GM23338 (cell line): ENCODE measurements at places on chromosomes 3 and 15. TPM values are rescaled to one million over a fixed set of nuclear protein-coding genes. Genes with fewer than 3 reads are reported as not detected.

Gene C3orf85
- total RNA-seq = not detected in 2 replicates

Gene KBTBD13
- not detected in 2 replicates for total RNA-seq

Gene SAXO2
- 0.73 TPM in 1 of 2 replicates, not detected in the other for total RNA-seq

DNA sequence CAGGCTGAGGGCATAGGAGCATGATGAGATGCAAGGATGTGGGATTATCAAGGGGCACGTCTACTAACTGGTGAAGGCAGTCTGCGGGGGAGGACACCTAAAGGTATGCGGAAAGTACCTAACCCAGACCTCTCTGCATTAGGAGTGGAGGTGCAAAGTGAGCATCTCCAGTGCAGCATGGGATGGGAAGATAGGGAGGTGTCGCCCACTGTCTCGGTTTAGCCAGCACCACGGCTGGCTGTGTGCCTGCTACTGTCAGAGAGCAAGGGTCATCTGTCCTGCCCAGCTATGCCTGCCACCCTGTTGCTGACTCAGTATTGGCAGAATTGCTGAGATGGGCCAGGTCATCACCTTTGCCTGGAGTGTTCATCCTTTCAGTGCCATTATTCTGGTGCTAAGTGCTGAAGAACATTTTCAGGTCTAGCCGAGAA lies 40.1 kb downstream of the OXNAD1 start:
- no peaks in the 10 kb centered on the region for H3K27me3 ChIP-seq
- peaks cover 6% of the 10 kb centered on the region; the same call in 1 of the 2 replicates for H3K36me3 ChIP-seq
- H3K4me1 ChIP-seq = peaks cover 34% of the 10 kb centered on the region
- H3K27ac ChIP-seq = no peak overlapping the region
- H3K4me3 ChIP-seq = no peak overlapping the region

Gene SMCO1
- total RNA-seq = not detected in 2 replicates

Gene STRA6
- 9.9 and 14.1 TPM in 2 replicates for total RNA-seq

Gene RTP3
- 0.97 TPM in 1 of 2 replicates, not detected in the other for total RNA-seq

DNA sequence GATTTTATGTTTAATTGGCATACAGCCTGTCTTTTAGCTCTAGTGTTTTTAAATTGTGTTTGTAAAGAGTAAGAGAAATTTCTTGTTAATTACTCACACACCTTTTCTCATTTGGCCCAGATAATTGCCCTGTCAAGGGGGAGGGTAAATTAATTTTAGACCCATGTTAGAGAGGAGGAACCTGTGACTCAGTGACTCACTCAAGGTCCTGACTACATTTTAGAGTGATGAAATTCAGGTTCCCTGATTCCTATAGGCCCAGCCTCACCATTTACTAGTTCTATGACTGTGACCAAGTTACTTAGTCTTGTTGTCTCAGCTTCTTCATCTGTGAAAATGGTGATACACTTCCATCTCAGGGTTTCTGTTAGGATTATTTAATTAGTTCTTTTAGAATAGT lies 125.2 kb upstream of the DPH6 start:
- DNase-seq = no peak
- no peak overlapping the region for H3K4me3 ChIP-seq

GRCh38 chr3:99666201-99666600 lies 27.8 kb downstream of the COL8A1 start:
- no peaks in the 10 kb centered on the region for H3K36me3 ChIP-seq
- no peak overlapping the region for H3K4me3 ChIP-seq
- peaks cover 24% of the 10 kb centered on the region for H3K4me1 ChIP-seq
- no peaks in the 10 kb centered on the region for H3K27me3 ChIP-seq
- no peak for DNase-seq
- H3K27ac ChIP-seq = no peak overlapping the region

GRCh38 chr3:33665294-33665693 lies 52.8 kb downstream of the CLASP2 start:
- H3K27me3 ChIP-seq = no peaks in the 10 kb centered on the region
- H3K4me1 ChIP-seq = peaks cover 4% of the 10 kb centered on the region
- H3K36me3 ChIP-seq = no peaks in the 10 kb centered on the region
- no peak overlapping the region for H3K4me3 ChIP-seq
- H3K27ac ChIP-seq = no peak overlapping the region

Gene IL17RB
- 5.7 and 8.3 TPM in 2 replicates for total RNA-seq

- H3K36me3 ChIP-seq = no peaks in the 10 kb centered on the region
- H3K4me3 ChIP-seq = no peak overlapping the region
- no peaks in the 10 kb centered on the region for H3K4me1 ChIP-seq
- no peak overlapping the region for H3K27ac ChIP-seq
Observed at GRCh38 chr15:91472316-91472756, 372.3 kb downstream of the SV2B start.

DNA sequence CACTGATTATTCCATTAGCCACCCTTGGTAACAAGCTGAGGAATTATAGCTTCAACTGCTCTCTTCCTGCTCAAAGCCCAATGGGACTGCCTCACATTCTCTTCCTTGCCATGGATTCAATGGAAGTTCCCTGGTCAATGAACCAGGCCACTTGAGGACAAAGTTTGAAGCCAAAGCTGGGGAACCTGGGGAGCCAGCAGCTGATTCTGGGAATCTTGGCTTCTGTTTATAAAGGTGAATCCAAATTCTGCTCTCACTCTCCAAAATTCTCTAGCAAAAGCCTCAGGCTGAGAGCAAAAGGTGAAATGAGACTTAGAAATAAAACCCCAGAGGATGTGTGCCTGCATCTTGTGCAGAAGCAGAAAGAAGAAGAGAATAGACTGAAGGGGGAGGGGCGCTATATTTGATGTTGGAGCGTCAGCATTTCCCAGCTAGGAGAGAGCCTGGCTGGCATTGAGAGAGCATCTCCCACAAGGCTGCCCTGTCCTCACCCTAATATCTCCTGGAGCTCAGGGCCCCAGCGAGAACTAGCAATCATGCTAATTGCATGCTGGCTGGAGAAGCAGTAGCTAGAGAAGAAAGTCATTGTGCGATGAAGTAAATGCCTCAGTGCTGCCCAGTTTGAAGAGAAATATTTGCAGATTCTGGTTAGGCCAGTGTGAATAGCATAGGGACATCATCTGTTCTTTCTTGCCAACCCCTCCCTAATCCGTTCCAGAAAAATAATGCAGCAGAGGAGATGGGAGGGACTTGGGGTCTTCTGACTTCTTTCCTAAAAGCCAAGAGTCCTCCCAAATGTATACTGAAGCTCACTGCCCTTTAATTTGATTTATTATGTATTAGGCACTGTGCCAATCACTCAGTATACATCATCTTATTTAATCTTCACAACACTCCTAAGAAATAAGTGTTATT lies 34.9 kb upstream of the GAP43 start:
- H3K4me1 ChIP-seq = no peaks in the 10 kb centered on the region; the same call in 1 of the 2 replicates
- no peak for DNase-seq
- peaks cover 3% of the 10 kb centered on the region; the same call in 1 of the 2 replicates for H3K36me3 ChIP-seq
- no peak overlapping the region for H3K27ac ChIP-seq
- no peak overlapping the region for H3K4me3 ChIP-seq
- no peaks in the 10 kb centered on the region for H3K27me3 ChIP-seq

Gene TRIM71
- 318 and 346 TPM in 2 replicates for total RNA-seq

DNA sequence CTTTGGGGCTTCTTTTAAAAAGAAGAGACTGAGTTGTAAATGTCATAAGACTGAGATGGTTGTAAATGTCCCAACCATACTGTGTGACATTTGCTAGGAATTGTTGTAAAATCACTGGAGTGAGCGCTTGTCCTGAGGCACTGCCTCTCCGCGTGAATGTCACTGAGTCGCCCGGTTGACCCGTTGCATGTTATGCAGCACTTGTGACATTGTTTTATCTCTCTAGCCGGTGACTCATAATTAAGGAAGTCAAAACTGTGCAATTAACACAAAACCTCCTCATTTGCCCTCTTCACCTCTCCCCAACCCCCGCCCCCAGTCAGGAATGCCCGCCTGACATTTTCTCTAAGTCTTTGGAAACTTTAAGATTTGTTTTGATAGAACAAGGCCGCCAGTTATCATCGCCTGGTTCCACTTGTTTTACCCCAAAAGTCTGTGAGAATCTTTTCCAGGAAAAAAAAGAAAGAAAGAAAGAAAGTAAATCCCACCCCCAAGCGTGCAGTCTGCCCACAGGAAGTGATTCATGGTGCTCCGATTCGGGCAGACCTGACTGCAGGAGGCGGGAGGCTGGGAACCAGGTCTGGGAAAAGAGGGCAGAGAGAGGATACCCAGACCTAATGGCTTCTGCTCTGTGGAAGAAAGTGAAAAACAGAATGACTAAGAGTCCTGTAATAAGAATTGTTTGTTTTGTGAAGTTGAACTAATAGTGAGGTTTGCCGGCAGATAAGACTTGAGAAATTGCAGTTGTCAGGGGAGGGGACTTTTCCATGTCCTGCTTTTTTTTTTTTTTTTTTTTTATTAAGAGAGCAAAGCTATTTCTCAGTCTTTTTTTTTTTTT lies 84.8 kb downstream of the SMAD3 start:
- 0 out of 2 replicates have a peak, but pooled peaks cover 4% of the 10 kb centered on the region for H3K27me3 ChIP-seq
- peak; percentile 76 for DNase-seq
- peak overlapping the region; percentile 19 for H3K4me3 ChIP-seq
- no peaks in the 10 kb centered on the region for H3K36me3 ChIP-seq
- peak overlapping the region; percentile 85 for H3K27ac ChIP-seq

Gene VGLL4
- 39.1 and 45.9 TPM in 2 replicates for total RNA-seq

Gene DAPK2
- total RNA-seq = 3.1 and 3.9 TPM in 2 replicates

GRCh38 chr3:33139996-33140395 lies 26.2 kb downstream of the CRTAP start:
- H3K4me1 ChIP-seq = no peaks in the 10 kb centered on the region
- peaks cover 2% of the 10 kb centered on the region; the same call in 1 of the 2 replicates for H3K36me3 ChIP-seq
- H3K27me3 ChIP-seq = no peaks in the 10 kb centered on the region
- no peak overlapping the region for H3K27ac ChIP-seq
